ENCODE measurements at places on chromosomes 16 and 17.

DNA sequence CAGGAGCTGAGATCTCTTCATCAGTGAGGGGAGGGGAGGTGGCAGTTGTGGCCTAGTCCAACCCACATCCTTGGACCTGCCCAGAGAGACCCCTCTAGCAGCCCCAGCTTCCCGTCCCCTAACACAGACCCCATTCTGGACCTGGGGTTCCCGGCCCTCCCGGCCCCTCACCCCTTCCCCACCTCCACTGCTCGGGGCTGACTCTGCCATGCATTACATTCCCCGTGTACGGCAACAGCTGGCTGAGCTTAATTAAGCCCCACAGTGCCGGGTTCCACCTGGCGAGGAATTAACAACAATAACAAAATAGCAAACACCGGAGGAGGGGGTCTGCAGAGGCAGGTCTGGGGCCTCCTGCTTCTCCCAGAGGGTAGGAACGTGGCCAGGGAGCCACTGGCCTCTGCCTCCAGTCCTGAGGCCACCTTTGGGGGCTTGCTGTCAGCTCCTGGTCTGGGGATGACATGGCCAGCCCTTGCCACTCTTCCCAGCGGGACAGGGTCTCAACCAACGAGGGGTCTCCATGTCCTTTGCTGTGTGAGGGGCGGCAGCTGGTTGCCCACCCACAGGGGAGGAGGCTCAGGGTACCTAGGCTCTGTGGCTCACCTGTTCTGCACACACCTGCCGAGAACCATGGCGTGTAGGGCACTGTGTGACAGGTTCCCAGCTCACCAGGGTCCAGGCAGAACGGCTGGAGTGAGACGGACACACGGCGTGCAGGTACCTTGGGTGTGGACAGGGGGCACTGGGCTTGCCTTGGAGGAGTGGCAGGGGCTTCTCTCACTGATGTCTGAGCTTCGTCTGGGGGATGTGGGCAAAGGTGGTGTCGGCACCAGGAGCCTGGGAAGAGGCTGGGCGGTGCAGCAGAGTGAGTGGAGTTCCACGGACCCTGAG, 46.9 kb upstream of the CBFA2T3 start:
- no peak for DNase-seq

GRCh38 chr17:19943026-19943425, 34.6 kb downstream of the AKAP10 start:
- DNase-seq: no peak

- DNase-seq: no peak
These were observed 113.8 kb downstream of the SOCS1 start for GRCh38 chr16:11142261-11142630.

DNA sequence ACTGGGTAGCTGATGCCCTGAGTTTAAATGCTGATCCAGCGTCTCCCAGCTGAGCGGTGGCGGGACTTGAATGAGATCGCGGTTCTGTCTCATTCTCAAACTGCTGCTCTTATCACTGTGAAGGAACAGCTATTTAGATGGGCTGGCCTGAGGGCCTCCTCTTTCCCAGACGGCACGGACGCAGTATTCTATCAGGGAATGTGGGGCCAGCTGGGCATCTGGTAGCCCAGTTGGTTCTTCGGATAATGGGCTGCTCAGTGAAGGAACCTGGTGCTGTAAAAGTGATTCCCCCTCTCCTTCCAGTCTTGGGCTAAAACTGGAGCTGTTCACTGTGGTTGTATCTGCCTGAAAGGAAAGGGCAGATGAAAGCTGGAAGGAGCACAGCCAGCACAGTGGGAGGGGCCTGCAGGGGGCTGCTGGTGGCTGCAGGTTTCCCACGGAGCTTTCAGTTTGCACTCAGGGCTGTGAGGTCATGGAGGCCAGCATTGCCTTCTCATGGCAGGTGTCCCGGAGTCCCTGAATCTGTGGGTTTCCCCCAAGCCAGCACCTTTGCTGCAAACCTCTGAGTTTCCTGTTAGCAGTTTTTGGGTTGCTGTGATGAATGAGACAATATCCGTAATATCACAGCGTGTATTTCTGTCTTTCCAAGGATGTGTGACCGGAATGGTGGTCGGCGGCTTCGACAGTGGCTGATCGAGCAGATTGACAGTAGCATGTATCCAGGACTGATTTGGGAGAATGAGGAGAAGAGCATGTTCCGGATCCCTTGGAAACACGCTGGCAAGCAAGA, 3.6 kb downstream of the IRF8 start:
- no peak for DNase-seq

DNA sequence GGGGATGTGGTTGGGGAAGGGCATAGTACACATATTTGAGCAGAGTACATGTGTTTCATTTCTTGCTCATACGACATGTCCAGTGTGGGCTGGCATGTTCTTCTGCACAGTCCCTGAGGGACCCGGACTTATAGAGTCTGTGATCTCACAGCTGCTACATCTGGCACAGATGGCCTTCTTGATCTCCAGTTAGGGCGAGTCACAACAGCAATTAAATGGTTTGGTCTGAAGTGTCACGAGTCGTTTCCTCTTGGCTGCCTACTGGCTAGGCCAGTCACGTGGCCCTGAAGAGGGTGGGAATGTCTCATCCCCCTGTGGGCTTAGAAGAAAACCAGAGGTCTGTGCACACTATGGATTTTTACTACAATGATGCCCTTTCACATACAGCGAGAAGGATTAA, 443.6 kb downstream of the WWOX start:
- peak; percentile 58 for DNase-seq

- DNase-seq: no peak
These were observed 17.2 kb upstream of the NUDT16L1 start for GRCh38 chr16:4675864-4676786.

DNA sequence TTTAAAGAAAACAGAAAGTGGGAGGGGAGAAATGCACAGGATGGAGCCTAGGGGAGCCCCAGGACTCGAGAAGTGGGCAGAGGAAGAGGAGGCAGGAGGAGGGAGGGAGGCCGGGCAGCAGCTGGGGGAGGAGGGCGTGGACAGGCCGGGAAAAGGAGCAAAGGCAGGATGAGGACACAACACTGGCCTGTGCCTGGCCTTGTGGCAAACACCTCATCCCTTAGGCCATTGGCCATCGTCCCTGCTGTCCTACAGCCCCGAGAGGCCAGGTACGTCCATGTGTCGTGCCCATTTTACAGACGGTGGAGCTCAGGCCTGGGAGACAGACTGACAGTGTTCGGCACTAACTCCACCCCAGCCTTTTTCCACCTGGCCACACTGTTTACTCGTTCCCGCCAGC, 15.9 kb downstream of the JPH3 start:
- no peak for DNase-seq

DNA sequence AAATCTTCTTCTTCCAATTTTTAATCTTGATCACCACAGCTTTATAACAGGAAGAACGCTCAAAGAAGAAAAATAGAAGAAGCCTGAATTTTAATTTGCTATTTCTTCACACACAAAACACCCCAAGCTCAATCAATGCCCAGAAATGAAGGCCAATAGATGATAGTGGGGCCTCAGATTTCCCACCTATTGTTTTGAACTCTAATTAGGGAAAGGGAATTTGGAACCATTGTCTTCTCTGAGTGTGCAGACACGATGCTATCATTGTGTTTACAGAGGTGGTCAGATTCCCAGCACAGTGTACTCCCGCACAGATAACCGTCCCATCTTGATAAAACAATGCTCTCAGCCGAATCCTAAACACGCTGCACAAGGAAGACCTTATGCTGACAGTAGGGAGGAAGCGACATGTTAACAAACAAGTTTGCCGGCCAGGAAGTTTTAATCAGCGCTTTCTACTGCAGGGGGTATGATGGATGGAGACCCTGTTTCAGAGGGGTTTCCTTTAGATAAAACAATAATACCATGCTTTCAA, 684.7 kb downstream of the MAF start:
- peak; percentile 57 for DNase-seq

DNA sequence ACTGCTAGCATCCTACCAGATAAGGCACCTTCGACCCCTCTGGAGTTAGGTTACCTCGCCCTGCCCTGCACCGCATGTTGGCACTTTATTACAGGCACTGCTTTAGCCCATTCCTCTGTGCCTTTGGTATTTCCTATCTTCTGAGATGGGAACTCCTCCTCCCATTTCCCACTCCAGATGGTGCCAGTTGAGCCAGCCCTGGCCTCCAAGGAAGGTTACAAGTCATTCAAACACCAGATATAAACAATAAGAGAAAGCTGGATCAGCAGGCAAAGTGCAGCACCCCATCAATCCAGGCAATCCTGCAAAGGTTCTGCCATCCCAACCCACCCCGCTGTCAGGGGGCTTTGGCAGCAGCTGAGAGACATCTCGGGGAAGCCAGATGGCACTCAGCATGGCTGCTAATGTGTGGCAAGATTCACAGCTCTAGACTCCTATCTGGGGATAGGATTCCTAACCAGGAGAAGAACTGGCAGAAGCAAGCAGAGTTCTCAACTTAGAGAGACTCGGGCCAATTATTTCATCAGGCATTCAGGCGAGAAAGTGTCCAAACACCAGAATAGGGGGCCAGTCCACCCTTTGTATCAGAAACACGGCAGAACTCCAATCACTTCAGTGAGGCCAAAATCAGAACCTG, 113.0 kb downstream of the COPRS start:
- no peak for DNase-seq

Data from eye (tissue), 1 donor.